ENCODE measurements at places on chromosomes 6 and 20. TPM values are rescaled to one million over a fixed set of nuclear protein-coding genes. Genes with fewer than 3 reads are reported as not detected.

The ADGRF1 gene
- 0.35 TPM for total RNA-seq

The LAMA2 gene
- 111 TPM for total RNA-seq

GRCh38 chr6:11437824-11438459 lies 99.6 kb upstream of the TMEM170B start:
- no peaks in the 10 kb centered on the region for H3K27me3 ChIP-seq
- peak overlapping the region; percentile 60 for H3K27ac ChIP-seq
- DNase-seq = no peak
- H3K36me3 ChIP-seq = no peaks in the 10 kb centered on the region

DNA sequence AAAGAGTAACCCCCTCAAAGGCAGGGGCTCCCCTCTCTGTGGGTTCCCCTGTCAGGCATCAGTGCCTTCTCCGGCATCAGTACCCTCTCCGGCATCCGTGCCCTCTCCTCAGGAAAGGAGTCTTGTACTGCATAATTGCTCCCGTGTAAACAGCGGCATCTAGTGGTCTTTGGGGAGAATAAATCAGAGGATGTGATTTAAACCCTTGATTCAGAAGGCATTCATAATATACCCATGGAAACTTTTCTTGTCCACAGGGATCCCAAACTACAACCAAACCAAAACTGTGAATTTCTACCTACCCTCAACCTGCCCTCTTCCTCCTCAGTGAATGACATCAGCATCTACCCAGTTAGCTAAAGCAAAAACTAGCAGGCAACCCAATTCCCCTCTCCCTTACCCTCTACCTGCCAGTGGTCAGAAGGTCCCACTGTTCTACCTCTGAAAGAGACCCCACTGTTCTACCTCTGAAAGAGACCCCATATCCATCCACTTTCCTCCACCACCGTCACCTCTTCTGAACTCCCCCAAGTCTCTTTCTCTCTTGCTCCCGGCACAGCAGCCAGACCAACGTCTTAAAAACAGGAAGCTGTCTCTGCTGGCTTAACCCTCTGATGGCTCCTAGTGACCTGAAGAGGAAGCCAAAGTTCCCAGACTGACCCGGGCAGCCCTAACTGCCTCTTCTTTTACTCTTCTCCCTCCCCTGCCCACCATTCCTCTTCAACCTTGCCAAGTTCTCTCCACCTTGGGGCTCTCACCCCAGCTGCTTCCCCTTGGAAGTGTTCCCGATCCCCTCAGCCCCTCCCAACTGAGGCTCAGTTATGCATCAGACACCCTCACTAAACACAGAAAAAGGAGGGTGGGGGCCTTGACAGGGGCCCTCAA lies 27.2 kb downstream of the UBE2V1 start:
- peak; percentile 16 for DNase-seq
- H3K27ac ChIP-seq = peak overlapping the region; percentile 54
- no peaks in the 10 kb centered on the region for H3K36me3 ChIP-seq
- H3K4me3 ChIP-seq = peak overlapping the region; percentile 4

The OTOR gene
- not detected for total RNA-seq

DNA sequence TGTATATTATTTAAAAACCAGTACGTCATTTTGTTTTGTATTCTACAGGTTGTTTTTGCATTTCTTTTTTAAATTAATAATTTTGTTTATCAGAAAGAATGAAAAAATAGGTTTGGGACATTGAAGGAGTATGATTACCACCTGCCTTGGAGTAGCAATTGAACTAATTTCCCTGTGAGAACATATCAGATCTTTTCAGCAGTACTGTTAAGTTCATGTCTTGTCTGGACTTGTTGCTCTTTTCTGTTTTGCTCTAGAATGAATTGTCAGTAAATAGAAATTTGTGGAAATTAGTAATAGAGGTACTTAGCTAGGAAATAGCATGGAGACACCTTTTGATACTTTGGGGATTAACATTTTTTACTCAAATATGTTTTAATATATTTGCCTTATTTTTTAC lies 24.3 kb downstream of the HSF2 start:
- H3K27me3 ChIP-seq = no peaks in the 10 kb centered on the region
- H3K4me1 ChIP-seq = no peaks in the 10 kb centered on the region
- no peaks in the 10 kb centered on the region for H3K36me3 ChIP-seq
- DNase-seq = no peak
- H3K27ac ChIP-seq = no peak overlapping the region

DNA sequence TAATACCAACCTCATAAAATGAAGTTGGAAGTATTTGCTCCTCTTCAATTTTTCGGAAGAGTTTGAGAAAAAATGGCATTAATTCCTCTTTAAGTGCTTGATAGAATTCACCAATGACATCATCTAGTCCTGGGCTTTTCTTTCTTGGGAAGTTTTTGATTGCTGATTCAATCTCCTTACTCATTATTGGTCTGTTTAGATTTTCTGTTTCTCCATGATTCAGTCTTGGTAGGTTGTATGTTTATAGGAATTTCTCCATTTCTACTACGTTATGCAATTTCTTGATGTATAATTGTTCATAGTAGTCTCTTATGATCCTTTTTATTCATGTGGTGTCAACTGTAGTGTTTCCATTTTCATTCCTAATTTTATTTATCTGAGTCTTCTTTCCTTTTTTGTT lies 176.9 kb upstream of the PRND start:
- no peaks in the 10 kb centered on the region for H3K36me3 ChIP-seq
- H3K4me1 ChIP-seq = no peaks in the 10 kb centered on the region
- H3K4me3 ChIP-seq = no peak overlapping the region
- H3K27me3 ChIP-seq = no peaks in the 10 kb centered on the region
- no peak overlapping the region for H3K27ac ChIP-seq
- DNase-seq = no peak

DNA sequence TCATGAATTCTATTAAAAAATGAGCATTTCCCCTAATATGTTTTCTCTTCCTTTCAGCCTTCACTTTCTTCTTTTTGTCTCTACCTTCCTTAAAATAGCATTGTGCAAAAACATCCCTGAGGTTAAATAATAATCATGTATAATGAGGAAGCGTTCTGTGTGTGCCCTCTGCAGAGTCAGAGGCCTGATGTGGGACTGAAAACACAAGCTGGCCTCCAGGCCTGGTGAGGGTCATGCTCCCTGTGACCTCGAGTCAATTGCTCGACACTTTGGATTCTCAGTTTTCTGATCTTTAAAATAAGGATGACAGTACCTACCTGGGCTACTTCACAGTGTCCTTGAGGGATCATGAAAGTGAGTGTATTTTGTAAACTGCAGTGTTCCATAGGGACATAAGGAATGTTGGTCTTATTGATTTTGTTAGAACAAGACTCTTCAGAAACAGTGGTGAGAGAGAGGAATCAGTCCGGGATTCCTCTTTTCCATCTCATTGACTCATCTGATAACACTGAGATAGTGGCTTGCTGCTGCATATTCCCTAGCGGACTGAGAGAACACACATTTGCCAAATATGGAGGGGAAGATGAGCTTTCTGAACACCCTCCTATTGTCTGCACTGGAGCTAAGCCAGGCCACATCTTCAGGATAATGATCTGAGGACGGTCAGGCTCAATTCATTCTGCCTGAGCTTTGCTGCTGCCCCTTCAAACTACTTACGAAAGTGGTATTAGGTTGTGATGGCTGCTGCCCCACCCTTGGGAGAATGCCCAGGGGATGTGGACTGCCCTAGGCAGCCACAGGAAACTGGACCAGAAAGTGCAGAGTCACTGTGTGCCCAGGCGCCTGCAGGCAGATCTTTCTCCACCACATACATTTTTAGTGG lies 39.6 kb upstream of the PDE7B start:
- H3K36me3 ChIP-seq = no peaks in the 10 kb centered on the region
- H3K27me3 ChIP-seq = no peaks in the 10 kb centered on the region
- no peak overlapping the region for H3K4me3 ChIP-seq
- H3K4me1 ChIP-seq = no peaks in the 10 kb centered on the region
- DNase-seq = no peak
- no peak overlapping the region for H3K27ac ChIP-seq

The C6orf15 gene
- not detected for total RNA-seq

The MDFI gene
- total RNA-seq = 80.0 TPM

GRCh38 chr6:22636452-22636851 lies 67.1 kb downstream of the HDGFL1 start:
- no peak overlapping the region for H3K4me3 ChIP-seq
- H3K27me3 ChIP-seq = no peaks in the 10 kb centered on the region
- no peak overlapping the region for H3K27ac ChIP-seq
- DNase-seq = no peak
- H3K4me1 ChIP-seq = no peaks in the 10 kb centered on the region
- no peaks in the 10 kb centered on the region for H3K36me3 ChIP-seq

The SGK2 gene
- 0.77 TPM for total RNA-seq

The ID1 gene
- 477 TPM for total RNA-seq

The PSORS1C1 gene
- total RNA-seq = 0.83 TPM

DNA sequence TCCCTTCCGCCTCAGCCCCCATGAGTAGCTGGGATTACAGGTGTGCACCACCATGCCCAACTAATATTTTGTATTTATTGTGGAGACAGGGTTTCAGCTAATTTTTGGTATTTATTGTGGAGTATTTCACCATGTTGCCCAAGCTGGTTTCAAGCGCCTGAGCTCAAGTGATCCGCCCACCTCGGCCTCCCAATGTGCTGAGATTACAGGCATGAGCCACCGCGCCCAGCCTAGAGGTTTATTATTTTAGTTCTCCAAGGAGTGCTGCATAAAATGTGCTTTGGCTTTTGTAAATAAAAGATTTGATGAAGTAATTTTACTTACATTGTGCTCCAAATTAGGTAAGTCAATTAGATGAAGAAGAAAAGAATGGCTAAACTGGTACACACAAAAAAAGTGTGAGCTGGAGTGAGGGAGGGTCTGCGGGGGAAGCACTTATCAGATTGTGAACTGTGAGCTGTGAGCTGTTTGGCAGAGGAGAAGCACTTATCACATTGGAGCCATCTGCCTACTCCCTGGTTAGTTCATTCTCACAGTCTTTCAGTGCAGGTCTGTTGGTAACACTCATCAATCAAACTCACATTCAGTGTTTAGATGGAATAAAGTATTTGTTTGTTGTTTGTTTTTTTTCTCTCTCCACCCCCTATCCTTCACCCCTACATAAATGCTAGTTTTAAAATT lies 398.0 kb downstream of the EPHA7 start:
- H3K36me3 ChIP-seq = no peaks in the 10 kb centered on the region
- no peaks in the 10 kb centered on the region for H3K27me3 ChIP-seq
- H3K4me3 ChIP-seq = no peak overlapping the region
- no peak for DNase-seq

DNA sequence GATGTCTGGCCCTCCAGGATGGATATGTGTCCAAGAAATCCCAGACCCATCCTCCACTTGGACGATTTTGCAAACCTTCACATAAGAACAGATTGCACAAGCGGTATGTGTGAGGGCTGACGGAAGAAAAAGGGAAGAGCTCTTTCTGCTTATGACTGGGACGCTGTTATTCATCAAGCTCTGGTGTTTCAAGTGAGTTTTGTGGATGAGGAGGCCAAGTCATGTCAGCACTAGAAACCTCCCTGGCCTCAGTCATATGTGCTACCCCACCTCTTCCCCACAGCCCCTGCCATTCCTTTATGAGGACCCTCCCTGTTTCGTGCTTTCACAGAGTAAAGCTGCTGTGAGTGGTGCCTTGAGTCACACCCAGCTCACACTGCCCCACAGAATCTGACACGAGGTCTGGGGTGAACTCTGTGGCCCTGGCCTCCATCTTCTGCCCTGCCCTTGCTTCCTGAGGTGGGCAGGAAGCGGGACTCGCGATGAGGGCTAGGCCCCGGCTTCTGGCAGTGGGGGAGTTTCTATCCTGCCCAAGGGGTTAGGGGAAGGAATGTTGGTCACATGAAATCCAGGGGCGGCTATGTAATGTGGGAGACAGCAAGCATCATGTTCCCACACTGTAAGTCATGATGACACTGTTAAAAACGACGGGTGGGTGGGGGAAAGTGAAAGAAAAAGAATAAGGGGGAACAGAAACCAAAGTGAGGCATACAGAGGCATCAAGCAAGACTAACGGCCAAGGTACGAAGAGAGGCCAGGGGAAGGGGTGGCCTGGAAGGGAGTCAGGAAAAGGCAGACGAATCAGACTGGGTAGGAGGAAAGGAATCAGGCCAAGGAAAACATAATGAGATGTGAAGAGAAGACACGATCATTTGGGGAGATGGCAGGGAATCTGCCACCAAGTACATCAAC lies 78.1 kb downstream of the PRDM1 start:
- no peaks in the 10 kb centered on the region for H3K36me3 ChIP-seq
- no peaks in the 10 kb centered on the region for H3K27me3 ChIP-seq
- peak overlapping the region; percentile 60 for H3K27ac ChIP-seq
- DNase-seq = peak; percentile 43

Measured in uterus (tissue), 4 donors.